ENCODE measurements at places on chromosomes 13 and 19. TPM values are rescaled to one million over a fixed set of nuclear protein-coding genes. Genes with fewer than 3 reads are reported as not detected.

Gene ZNF611
- 15.3 TPM for total RNA-seq

- peak overlapping the region; percentile 87 for H3K27ac ChIP-seq
- peak; percentile 95 for DNase-seq
- H3K36me3 ChIP-seq, result no peaks in the 10 kb centered on the region
- H3K4me3 ChIP-seq, result peak overlapping the region; percentile 96
Measured at GRCh38 chr13:46553886-46554858, 1.2 kb downstream of the LRCH1 start.

Gene LGALS4
- not detected for total RNA-seq

- DNase-seq, result no peak
- H3K4me3 ChIP-seq, result no peak overlapping the region
- no peaks in the 10 kb centered on the region for H3K27me3 ChIP-seq
- peaks cover 58% of the 10 kb centered on the region for H3K36me3 ChIP-seq
- no peak overlapping the region for H3K27ac ChIP-seq
- H3K4me1 ChIP-seq, result peaks cover 19% of the 10 kb centered on the region
Measured at GRCh38 chr13:110907951-110908898, 6.6 kb downstream of the ANKRD10 start.

DNA sequence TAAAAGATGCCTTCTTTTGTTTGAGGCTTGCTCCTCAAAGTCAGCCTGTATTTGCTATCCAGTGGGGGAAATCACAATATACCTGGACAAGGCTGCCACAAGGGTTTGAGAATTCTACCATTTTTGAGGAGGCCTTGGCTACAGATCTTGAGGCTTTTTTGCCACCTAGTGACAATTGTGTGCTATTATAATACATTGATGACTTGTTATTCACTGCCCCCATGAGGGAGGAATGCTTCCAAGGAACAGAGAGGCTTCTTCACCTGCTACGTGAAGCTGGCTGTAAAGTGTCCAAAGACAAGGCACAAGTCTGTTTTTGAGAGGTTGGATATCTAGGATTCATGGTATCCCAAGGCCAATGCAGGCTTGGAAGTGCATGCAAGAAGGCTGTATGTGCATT lies 72.5 kb downstream of the ZNF708 start:
- no peak overlapping the region for H3K4me3 ChIP-seq
- H3K27ac ChIP-seq, result no peak overlapping the region
- H3K27me3 ChIP-seq, result no peaks in the 10 kb centered on the region
- H3K4me1 ChIP-seq, result no peaks in the 10 kb centered on the region

GRCh38 chr13:25147638-25148401 lies 24.3 kb downstream of the AMER2 start:
- H3K36me3 ChIP-seq, result no peaks in the 10 kb centered on the region
- no peaks in the 10 kb centered on the region for H3K27me3 ChIP-seq
- no peak overlapping the region for H3K4me3 ChIP-seq

Gene SLC25A41
- total RNA-seq, result not detected

- H3K36me3 ChIP-seq, result no peaks in the 10 kb centered on the region
- no peaks in the 10 kb centered on the region for H3K4me1 ChIP-seq
- H3K4me3 ChIP-seq, result no peak overlapping the region
- no peak overlapping the region for H3K27ac ChIP-seq
- no peak for DNase-seq
Measured at GRCh38 chr19:18626906-18627305, 9.9 kb upstream of the KLHL26 start.

- no peak overlapping the region for H3K27ac ChIP-seq
- no peaks in the 10 kb centered on the region for H3K27me3 ChIP-seq
- DNase-seq, result no peak
- H3K4me1 ChIP-seq, result no peaks in the 10 kb centered on the region
- no peaks in the 10 kb centered on the region for H3K36me3 ChIP-seq
Measured at GRCh38 chr19:7582446-7582845, 13.2 kb upstream of the CAMSAP3 start.

GRCh38 chr19:35533822-35534392 lies 651 bp downstream of the GAPDHS start:
- peaks cover 4% of the 10 kb centered on the region for H3K4me1 ChIP-seq
- H3K27me3 ChIP-seq, result peaks cover 10% of the 10 kb centered on the region
- peak overlapping the region; percentile 39 for H3K4me3 ChIP-seq
- peak; percentile 77 for DNase-seq
- no peaks in the 10 kb centered on the region for H3K36me3 ChIP-seq

Gene SIGLEC5
- total RNA-seq, result under 0.01 TPM

- no peak for DNase-seq
- H3K27ac ChIP-seq, result no peak overlapping the region
- no peaks in the 10 kb centered on the region for H3K4me1 ChIP-seq
- H3K36me3 ChIP-seq, result no peaks in the 10 kb centered on the region
- H3K27me3 ChIP-seq, result no peaks in the 10 kb centered on the region
Measured at GRCh38 chr13:34672631-34673030, 269.4 kb upstream of the NBEA start.

Gene ZNF100
- total RNA-seq, result 1.8 TPM

DNA sequence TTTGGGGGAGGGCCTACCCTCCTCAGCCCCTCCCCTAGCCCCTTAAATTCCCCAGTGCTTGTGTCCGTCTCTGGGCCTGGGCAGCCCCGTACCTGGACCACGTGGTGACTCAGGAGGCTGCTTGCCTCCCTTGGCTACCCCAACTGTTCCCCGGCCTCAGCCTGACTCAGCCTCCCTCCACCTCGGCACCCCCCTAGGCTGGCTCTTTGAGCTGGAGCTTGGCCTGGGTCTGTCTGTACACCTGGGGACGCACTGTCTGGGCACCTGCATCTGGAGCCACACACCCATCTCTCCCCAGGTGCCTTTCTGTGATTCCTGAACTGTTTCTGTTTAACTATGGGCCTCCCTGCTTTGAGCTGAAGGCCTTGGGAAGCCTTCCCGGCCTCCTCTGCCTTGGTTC lies 1.8 kb upstream of the KLK14 start:
- peak; percentile 67 for DNase-seq
- H3K4me1 ChIP-seq, result no peaks in the 10 kb centered on the region
- no peaks in the 10 kb centered on the region for H3K36me3 ChIP-seq
- no peaks in the 10 kb centered on the region for H3K27me3 ChIP-seq
- H3K4me3 ChIP-seq, result no peak overlapping the region
- no peak overlapping the region for H3K27ac ChIP-seq

DNA sequence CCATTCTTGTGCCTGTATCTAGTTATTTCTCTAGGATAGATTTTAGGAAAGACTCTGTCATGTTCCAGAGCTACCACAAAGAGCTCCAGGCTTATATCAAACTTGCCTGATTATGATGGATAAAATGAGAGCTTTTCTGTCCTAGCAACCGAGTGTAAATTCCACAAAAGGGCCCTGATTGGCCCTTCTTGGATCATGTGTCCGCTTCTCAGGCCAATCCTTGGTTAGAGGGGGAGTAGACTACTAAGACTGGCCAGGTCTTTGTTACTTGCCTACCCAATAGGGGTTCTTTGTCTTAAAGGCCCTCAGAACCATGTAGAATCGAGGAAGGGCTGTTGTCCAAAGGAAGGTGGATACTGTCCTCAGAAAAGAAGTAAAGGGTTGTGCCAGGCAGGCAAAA lies 2.4 kb downstream of the DHX34 start:
- peak; percentile 90 for DNase-seq
- H3K27ac ChIP-seq, result no peak overlapping the region
- no peak overlapping the region for H3K4me3 ChIP-seq
- no peaks in the 10 kb centered on the region for H3K27me3 ChIP-seq
- H3K4me1 ChIP-seq, result peaks cover 9% of the 10 kb centered on the region

DNA sequence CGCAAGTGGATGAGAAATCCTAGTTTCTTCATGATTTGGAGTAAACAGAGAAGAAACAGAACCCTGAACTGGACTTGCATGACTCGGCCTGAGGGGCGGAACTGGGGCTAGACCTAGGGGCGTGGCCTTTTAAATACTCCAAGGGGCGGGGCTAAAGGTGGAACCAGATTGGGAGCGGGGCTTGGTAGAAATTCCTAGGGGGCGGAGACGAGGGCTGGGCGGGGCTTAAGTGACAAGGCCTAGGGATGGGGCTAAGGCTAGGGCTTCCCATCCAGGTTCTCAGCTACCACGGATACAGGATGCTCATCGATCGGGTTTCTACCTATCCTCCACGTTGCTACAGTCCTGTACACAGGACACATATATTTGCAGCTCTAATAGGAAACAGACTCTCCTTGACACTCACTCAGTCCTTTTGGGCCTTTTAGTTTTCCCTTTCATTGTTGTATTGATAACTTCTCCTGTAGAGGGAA lies 372 bp upstream of the ZNF699 start:
- H3K4me1 ChIP-seq, result peaks cover 12% of the 10 kb centered on the region
- H3K27me3 ChIP-seq, result no peaks in the 10 kb centered on the region
- peak overlapping the region; percentile 95 for H3K27ac ChIP-seq
- peak; percentile 93 for DNase-seq
- H3K36me3 ChIP-seq, result peaks cover 2% of the 10 kb centered on the region

Gene NFIX
- total RNA-seq, result 114 TPM

Gene CASP14
- total RNA-seq, result not detected

Gene S1PR5
- 0.29 TPM for total RNA-seq

Gene ZNF430
- 11.9 TPM for total RNA-seq

DNA sequence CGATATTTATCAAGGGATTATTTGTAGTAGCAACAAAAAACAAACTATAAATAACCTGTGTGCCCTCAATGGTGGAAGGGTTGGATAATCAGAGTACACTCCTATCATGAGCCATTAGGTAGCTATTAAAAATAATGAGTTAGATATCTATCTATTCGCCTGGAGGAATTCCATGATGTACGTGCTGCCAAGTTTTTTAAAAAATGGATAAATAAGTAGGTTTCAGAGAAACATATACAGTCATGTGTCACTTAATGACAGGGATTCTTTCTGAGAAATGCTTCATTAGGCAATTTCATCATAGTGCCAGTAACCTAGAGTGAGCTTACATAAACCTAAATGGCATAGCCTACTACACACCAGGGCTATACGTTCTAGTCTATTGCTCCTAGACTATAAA lies 6.2 kb upstream of the OR1I1 start:
- no peak overlapping the region for H3K4me3 ChIP-seq
- peaks cover 4% of the 10 kb centered on the region for H3K27me3 ChIP-seq
- no peak overlapping the region for H3K27ac ChIP-seq
- no peak for DNase-seq

DNA sequence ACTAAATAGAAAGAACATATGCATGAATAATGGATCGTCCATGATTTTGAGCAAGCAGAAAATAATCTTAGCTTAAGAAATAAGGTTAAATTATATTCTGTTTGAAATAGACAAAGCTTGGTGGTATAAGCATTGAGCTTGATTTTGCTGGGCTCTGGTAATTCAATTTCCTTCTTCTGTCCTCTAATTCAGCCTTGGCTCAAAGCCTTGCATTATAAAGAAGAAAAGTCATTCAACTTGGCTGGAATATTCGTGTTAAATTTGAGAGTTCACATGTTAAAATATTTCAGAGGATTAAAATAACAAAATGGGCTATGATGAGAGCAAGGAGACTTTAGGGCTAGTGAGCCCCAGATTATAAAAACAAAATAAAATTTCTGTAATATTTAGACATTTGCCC lies 415.4 kb upstream of the PCDH20 start:
- no peak for DNase-seq
- H3K27ac ChIP-seq, result no peak overlapping the region
- H3K4me1 ChIP-seq, result no peaks in the 10 kb centered on the region
- H3K36me3 ChIP-seq, result no peaks in the 10 kb centered on the region

- H3K27ac ChIP-seq, result no peak overlapping the region
- no peak for DNase-seq
Measured at GRCh38 chr19:41521931-41522555, 53.9 kb upstream of the CEACAM21 start.

Gene PCDH20
- not detected for total RNA-seq

GRCh38 chr13:24153979-24154701 lies 6.4 kb upstream of the SPATA13 start:
- H3K4me3 ChIP-seq, result no peak overlapping the region
- H3K27ac ChIP-seq, result no peak overlapping the region
- no peak for DNase-seq
- H3K36me3 ChIP-seq, result no peaks in the 10 kb centered on the region
